ENCODE measurements at places on chromosomes 7 and 10. TPM values are rescaled to one million over a fixed set of nuclear protein-coding genes. Genes with fewer than 3 reads are reported as not detected.

The CLCN1 gene
- 0.11 TPM for total RNA-seq

The BLOC1S2 gene
- total RNA-seq = 14.7 TPM

The CADPS2 gene
- 17.3 TPM for total RNA-seq

The RNF133 gene
- total RNA-seq = 0.80 TPM

The TMUB1 gene
- 83.4 TPM for total RNA-seq

The CC2D2B gene
- total RNA-seq = 0.15 TPM

DNA sequence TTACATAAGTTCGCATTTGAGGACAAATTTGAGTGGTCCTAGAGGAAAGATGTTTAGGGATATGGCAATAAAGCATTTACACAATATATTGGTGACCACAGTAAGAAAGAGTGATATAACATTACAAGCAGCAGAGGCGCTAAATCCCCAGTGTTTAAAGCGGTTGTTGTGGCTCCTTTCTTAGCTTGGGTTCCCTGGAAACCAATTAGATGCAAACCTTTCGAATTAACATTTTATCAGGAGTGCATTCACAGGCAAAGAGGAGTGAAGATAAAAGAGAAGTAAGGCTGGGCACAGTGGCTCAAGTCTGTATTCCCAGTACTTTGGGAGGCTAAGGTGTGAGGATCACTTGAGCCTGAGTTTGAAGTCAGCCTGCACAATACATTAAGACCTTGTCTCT lies 331.1 kb downstream of the BICC1 start:
- H3K27ac ChIP-seq = no peak overlapping the region
- H3K4me3 ChIP-seq = no peak overlapping the region
- H3K4me1 ChIP-seq = no peaks in the 10 kb centered on the region

GRCh38 chr7:44463169-44463808 lies 27.2 kb downstream of the NUDCD3 start:
- H3K4me1 ChIP-seq = peaks cover 22% of the 10 kb centered on the region
- no peak overlapping the region for H3K4me3 ChIP-seq
- H3K27me3 ChIP-seq = no peaks in the 10 kb centered on the region
- no peak for DNase-seq

DNA sequence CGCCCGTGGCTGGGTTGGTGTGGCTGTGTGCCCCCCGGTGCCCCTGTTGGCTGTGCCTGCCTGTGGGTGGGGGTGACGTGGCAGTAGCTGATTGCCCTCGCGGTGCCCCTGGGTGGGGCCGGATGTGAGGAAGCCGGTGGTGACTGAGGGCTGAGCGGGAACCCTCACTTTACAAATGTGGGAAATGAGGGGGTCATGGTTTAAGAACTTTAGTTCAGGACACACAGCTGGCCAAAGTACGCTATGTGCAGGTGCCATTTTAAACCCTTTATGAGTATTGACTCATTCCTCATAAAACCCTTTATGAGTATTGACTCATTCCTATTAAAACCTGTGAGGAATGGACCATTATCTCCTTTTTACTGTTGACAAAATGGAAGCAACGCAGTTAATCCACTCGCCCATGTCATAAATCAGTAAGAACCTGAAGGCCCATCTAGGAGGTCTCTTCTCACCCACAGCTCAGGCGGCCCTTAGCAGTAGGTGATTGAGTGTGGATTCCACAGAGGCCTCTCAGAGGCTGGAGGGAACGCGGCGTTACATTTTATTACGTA lies 290.1 kb upstream of the COBL start:
- no peak overlapping the region for H3K4me3 ChIP-seq
- no peak overlapping the region for H3K27ac ChIP-seq
- DNase-seq = no peak
- no peaks in the 10 kb centered on the region for H3K27me3 ChIP-seq
- H3K36me3 ChIP-seq = no peaks in the 10 kb centered on the region

GRCh38 chr7:67518580-67518979 lies 521.9 kb downstream of the TYW1 start:
- H3K4me1 ChIP-seq = no peaks in the 10 kb centered on the region
- no peaks in the 10 kb centered on the region for H3K36me3 ChIP-seq
- no peak for DNase-seq
- H3K4me3 ChIP-seq = no peak overlapping the region
- H3K27me3 ChIP-seq = no peaks in the 10 kb centered on the region

GRCh38 chr10:95276367-95277200 lies 14.2 kb downstream of the PDLIM1 start:
- H3K27ac ChIP-seq = no peak overlapping the region
- no peak overlapping the region for H3K4me3 ChIP-seq
- H3K4me1 ChIP-seq = peaks cover 11% of the 10 kb centered on the region
- no peaks in the 10 kb centered on the region for H3K36me3 ChIP-seq
- no peak for DNase-seq
- H3K27me3 ChIP-seq = no peaks in the 10 kb centered on the region

GRCh38 chr10:88920986-88921593 lies 31.5 kb downstream of the ACTA2 start:
- DNase-seq = no peak
- H3K27ac ChIP-seq = no peak overlapping the region
- no peaks in the 10 kb centered on the region for H3K36me3 ChIP-seq
- H3K4me1 ChIP-seq = peaks cover 11% of the 10 kb centered on the region

GRCh38 chr10:50540069-50540825 lies 83.5 kb downstream of the SGMS1 start:
- no peaks in the 10 kb centered on the region for H3K27me3 ChIP-seq
- no peak for DNase-seq
- H3K36me3 ChIP-seq = no peaks in the 10 kb centered on the region

- no peaks in the 10 kb centered on the region for H3K36me3 ChIP-seq
- H3K27me3 ChIP-seq = no peaks in the 10 kb centered on the region
- H3K4me1 ChIP-seq = peaks cover 5% of the 10 kb centered on the region
These were observed 119.5 kb upstream of the UNC5B start for GRCh38 chr10:71092812-71093401.

DNA sequence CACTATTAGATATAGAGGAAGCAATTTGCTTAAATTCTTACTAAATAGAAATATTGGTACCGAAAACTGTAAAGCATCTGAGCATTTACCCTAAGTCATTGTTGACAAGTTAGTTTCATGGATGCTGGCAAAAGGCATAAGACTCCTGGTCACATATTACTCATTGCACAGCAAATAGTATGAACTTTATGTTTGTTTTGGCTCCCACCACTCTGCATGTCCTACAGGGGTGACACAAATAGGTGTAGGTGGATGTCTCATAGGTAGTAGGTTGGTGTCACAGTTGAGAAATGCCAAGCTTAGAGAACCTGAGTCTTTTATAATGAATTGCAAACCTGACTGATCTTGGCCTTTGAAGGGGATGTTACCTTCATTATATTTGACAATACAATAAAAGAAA lies 199.6 kb upstream of the SEMA3D start:
- no peak for DNase-seq
- H3K36me3 ChIP-seq = no peaks in the 10 kb centered on the region
- H3K27ac ChIP-seq = no peak overlapping the region
- no peaks in the 10 kb centered on the region for H3K27me3 ChIP-seq

All from cardiac muscle cell (in vitro differentiated cells and primary cell).